ENCODE measurements at places on chromosomes 11 and 22. TPM values are rescaled to one million over a fixed set of nuclear protein-coding genes. Genes with fewer than 3 reads are reported as not detected.

The TMPRSS13 gene
- 0.09 TPM for polyA plus RNA-seq

GRCh38 chr11:128824191-128825049 lies 42.7 kb downstream of the KCNJ1 start:
- DNase-seq = no peak

The SUSD2 gene
- polyA plus RNA-seq = not detected

GRCh38 chr11:74057249-74058151 lies 48.6 kb upstream of the UCP3 start:
- DNase-seq = no peak

The PANX2 gene
- polyA plus RNA-seq = not detected

- DNase-seq = no peak
Measured at GRCh38 chr11:61776561-61777075, 15.8 kb downstream of the TMEM258 start.

The FGF3 gene
- polyA plus RNA-seq = not detected

The VSIG2 gene
- not detected for polyA plus RNA-seq

DNA sequence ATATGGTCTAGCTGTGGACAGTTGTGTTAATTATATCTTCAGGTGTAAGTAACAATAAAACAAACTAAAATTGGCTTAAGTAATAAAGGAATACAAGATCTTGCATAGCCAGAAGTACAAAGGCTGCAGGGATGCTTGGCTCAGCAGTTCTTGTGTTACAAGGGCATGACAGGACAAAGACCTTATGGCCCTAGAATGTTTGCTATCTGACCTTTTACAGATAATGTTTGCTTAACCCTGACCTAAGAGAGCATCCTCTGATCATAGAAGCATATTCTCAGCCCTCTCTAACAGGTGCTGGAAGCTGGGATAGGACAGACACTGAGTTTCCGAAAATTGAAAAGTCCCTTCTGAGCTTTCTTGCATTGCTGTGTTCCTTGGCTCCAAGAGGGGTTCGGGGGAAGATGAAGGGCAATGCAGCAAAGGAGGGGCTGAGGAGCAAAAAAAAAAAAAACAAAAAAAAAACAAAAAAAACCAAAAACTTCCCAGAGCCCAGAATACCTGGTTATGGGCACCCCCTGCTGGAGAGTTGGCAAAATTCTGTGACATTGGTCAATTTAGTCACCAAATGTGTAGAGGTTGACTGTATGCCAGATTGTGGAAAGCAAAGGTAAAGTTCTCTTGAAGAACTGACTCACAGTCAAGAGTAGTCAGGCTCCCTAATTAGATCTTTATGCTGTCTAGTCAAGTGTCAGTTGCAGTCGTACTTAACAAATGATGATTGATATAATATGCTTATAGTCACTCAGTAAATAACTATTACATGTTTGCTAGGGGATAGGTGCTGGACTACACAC lies 10.4 kb upstream of the HIKESHI start:
- peak; percentile 27 for DNase-seq

The C11orf65 gene
- polyA plus RNA-seq = 1.2 TPM

The MS4A10 gene
- not detected for polyA plus RNA-seq
